Stimulated activated CD8-positive, alpha-beta memory T cell treated with anti-CD3 and anti-CD28 coated beads, Interleukin-2, amount 100 ng/mL, for 48 hours (primary cell): ENCODE measurements at places on chromosomes 7 and 10.
A peak's percentile ranks its signal among the peaks of the same experiment; 100 is the strongest.

GRCh38 chr7:2621948-2622640 lies 9.7 kb upstream of the TTYH3 start:
- DNase-seq, result no peak

DNA sequence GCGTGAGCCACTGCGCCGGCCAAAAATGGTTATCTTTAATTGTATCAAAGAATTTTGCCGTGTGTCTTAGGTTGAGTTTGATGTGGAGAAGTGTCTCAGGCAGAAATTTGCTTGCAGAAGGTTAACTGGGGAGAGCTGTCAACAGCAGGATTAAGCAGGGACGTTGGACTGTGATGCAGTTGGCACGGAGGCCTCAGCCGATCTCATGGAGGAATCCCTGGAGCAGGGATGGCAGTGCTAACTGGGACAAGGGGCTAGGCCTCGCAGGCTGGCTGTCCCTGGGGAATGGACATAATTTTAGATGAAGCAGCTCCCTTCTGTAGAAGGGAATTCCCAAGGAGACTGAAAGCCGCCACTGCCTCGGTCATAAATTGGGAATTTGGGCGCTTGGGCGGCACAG lies 12.3 kb upstream of the KIF5B start:
- DNase-seq, result no peak

GRCh38 chr10:72525277-72525676 lies 100.6 kb downstream of the MICU1 start:
- DNase-seq, result no peak

- no peak for DNase-seq
Observed at GRCh38 chr10:33412241-33412640, 77.8 kb upstream of the NRP1 start.

- no peak for DNase-seq
Observed at GRCh38 chr10:6080417-6080973, 8.3 kb upstream of the RBM17 start.

- no peak for DNase-seq
Observed at GRCh38 chr7:148698007-148698396, 701 bp upstream of the CUL1 start.

DNA sequence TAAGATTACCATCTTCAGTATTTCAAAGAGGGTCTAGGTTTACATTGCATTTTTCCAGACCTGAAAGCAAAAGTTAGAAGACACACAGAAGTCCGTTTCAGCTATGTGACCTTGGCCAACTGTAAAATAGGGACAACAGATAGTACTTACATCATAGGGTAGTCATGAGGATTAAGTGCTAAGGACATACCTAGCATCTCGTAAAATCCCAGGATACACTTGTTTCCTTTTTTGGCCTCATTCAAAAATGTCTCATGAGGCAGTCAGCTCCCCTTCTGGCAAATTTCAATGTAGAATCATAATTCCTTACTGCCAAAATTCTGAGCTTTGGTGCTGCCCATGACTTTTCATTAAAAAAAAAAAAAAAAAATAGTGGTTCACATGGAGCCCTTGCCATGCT lies 6.4 kb upstream of the DUSP5 start:
- DNase-seq, result no peak

DNA sequence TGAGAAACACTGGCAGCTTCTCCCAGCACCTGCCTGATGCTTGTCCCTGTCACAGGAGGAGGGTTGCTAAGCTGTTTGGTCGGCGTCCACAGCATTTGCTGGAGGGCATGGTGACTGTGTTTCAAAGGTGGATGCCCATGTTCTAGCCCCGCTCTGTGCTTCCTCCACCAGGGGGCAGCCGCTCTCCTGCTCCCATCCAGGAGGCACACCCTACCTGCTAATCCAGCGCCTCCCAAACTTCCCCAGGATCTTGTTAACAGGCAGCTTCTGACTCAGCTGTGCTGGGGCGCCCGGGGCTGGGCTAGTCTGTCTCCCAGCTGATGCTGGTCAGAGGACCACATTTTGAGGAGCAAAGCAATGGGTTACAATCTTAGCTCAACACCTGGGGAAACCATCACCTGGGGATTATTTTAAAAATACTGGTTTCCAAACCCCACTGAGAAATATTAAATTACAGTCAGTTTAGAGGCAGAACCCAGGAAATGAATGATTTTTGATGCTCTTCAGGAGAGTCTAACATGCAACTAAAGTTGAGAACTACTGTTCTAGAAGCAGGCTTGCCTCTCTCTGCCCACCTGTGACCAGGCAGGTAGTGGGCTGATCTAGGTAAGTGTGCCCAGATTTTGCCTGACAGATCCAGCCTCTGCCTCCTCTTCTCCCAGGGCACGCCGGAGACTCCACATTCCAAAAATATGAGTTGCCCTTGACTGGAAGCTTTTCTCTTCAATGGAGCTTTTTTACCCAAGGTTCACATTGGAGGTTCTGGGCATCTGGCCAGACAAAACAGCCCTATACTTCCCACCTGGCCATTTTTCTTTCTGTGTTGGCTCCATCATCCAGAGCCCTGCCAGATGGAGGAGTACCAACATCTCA lies 92.7 kb upstream of the GPR26 start:
- DNase-seq, result peak; percentile 22

GRCh38 chr7:50994753-50995319 lies 212.1 kb upstream of the GRB10 start:
- no peak for DNase-seq

GRCh38 chr10:129838794-129839193 lies 125.3 kb downstream of the EBF3 start:
- DNase-seq, result no peak

- DNase-seq, result no peak
Observed at GRCh38 chr7:102875700-102876295, 37.0 kb upstream of the LRRC17 start.

DNA sequence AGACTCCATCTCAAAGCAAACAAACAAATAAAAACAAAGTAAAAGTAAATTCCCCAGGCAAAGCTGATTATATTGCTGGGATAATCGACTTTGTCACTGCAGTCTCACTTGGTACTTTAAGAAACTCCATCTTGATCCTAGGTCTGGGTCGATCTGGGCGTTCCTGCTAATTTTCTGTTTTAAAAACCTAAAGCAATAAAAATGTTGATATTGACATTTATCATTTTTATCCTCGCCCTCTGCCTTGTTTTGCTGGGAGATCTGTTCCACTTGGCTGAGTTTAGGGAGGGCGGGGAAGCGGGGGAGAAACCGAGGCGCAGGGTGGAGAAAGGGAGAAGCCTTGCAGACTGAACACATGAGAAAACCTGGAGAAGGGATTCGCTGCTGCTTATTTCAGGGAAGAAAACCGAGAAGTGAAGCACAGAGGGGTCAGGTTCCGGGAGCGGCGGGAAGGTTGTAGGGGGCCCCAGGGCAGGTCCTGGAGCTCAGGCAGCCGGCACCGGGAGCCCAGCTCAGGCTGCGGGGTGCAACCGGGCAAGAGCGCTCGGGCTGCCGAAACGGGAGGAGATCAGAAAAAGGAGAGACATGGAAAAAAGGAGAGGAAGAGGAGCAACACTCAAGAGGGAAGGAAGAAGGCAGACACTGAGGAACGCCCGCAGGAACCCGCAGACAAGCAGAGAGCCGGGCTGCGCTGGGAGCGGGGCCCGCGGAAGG lies 27.3 kb upstream of the KMT2C start:
- DNase-seq, result no peak

DNA sequence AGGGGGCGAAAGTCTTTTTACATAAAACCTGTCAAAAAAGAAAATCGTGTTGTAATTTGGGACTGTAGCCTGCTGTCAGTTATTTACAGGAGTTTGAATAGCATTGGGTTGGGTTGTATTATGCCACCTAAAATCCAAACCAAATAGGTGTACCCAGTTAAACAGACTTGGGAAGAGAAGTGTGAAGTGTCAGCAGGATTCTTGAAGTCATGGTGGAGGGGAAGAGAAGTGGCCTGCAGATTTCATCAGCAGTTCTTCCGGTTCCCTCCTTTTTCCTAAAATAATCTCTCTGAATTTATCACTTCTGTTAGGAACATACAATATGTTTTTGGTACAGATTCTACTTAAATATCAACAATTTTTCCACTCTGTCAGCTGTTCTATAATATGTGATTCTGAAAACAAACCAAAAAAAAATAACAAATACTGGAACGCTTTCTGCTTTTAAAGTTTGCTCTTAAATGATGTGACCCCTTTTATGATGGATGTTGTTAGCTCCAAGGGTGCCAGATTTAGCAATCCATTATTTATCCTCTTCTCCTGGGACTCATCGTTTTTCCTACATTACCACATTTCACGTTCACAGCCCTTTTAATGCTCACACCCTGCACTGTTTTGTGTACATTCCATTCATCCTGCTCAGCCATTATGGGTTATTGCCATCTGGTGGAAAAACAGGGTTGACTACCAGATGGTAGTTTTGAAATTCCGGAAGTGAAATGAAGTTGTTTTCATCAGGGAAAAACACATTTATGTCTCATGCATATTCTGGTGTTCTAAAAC lies 18.7 kb upstream of the ARHGAP12 start:
- DNase-seq, result no peak

DNA sequence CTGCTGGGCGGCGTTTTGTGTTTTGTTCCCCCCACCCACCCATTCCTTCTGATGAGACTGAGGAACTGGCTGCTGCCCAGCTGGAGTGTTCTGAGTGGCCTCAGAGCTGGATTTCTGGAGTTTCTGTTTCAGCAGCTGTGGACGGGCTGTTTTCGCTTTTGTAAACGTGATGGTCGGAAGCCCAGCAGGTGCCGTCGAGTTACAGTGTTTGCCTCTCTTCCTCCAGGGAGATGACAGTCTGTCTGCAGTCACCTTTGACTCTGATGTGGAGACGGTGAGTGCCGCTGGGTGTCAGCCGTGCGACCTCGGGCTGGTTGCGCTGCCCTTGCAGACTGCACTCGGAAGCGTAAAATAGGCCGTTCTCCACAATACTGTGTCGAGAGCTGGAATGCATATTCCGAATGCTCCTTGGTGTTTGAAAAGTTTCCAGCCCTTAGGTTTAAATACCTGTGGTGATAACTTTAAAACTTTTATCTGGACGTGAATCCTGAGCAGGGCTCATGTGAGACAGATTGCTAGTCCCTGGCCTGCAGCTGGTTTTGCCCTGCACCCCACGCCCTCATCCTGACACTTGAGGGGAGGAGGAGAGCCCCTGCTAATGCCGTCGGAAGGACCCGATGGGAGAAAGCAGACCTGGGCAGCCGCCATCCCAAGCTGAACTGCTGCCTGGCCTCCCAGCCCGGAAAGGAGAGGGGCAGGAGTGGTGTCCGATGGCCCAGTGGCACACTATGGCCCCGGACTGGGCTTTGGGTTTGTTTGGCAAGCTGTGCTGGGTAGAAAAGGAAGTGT lies 8.3 kb downstream of the IQCE start:
- no peak for DNase-seq

DNA sequence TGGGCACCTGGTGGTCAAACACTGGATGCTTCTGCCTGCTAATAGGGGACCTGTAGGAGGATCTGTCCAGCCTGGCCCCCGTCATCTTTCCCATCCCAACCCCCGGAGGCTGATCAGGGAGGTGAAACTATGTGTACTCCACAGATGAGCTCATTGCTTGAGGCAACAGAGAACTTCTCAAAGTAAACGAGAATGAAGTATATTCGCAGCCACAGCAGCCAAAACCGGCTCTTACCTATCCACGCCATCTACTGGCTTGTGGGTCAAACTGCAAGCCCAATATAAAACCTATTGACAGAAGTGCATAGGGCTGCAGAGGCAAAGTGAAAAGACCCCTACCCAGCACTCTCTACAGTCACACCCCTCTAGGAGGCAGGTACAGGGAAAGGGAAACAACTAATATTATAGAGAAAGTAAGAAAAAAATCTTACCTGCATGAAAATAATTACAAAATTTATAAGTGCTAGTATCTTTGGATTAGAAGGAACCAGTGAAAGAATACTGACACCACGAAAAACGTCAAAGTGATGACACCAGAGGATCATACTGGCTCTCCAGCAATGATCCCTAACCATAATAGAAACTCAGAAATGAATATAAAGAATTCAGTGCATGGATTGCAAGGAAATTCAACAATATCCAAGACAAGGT lies 973.5 kb downstream of the ANKRD7 start:
- DNase-seq, result no peak

- DNase-seq, result no peak
Observed at GRCh38 chr7:77727527-77727926, 31.3 kb downstream of the RSBN1L start.

DNA sequence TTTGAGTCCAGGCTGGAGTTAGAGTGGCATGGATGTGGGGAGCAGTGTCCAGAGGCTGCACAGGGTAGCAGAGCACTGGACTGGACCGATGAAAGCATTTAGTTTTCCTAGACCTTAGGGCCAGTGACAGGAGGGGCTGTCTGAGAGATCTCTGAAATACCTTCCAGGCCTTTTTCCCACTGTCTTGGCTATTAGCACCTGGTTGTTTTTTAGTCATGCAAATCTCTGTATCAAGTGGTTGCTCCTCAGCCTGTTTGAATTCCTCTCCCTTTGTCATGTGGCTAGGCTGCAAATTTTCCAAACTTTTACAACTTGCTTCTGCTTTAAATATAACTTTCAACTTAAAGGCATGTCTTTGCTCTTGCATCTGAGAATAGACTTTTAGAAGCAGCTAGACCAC lies 504.3 kb upstream of the VSTM2A start:
- no peak for DNase-seq

GRCh38 chr10:62270020-62270419 lies 1.4 kb upstream of the RTKN2 start:
- DNase-seq, result no peak

- DNase-seq, result no peak
Observed at GRCh38 chr10:33422471-33423153, 88.1 kb upstream of the NRP1 start.

- DNase-seq, result no peak
Observed at GRCh38 chr10:94403380-94404213, 1.3 kb downstream of the TBC1D12 start.

DNA sequence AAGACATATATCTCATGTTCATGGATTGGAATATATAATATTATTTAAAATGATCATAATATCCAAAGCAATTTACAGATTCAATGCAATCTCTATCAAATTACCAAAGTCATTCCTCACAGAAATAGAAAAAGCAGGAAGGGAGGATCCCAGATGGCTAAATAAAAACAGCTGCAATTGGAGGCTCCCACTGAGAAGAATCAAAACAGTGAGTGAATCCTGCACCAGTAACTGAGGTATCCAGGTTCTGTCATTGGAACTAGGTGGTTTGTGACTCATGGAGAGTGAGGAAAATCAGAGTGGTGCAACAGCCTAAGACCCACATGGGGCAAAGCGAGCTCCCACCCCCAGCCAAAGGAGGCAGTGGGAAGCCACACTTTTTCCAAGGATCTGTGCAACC lies 128.4 kb downstream of the MTERF1 start:
- no peak for DNase-seq

- no peak for DNase-seq
Observed at GRCh38 chr10:112221545-112221944, 38.0 kb upstream of the GPAM start.

GRCh38 chr7:154767142-154767541 lies 235.8 kb downstream of the PAXIP1 start:
- no peak for DNase-seq

DNA sequence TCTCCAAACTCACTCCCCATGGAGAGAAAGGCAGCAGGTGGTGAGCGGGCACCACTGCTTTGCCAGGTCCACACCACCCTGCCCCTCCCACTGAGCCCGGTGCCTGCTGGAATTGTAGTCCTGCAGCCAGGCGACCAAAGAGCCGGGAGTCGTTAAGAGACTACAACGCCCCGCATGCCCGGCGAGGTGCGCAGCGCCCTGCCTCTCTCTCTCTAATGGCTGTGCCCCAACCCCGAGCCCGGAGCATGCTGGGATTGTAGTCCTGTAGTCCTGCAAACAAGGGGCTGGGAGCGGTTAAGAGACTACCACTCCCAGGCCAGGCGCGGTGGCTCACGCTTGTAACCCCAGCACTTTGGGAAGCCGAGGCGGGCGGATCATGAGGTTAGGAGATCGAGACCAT lies 8.1 kb upstream of the ZNF727 start:
- DNase-seq, result no peak

- no peak for DNase-seq
Observed at GRCh38 chr10:43411536-43411935, 2.5 kb upstream of the HNRNPF start.
